Progenitor cell of endocrine pancreas (in vitro differentiated cells): ENCODE measurements at places on chromosomes 7 and 10. TPM values are rescaled to one million over a fixed set of nuclear protein-coding genes. Genes with fewer than 3 reads are reported as not detected.

DNA sequence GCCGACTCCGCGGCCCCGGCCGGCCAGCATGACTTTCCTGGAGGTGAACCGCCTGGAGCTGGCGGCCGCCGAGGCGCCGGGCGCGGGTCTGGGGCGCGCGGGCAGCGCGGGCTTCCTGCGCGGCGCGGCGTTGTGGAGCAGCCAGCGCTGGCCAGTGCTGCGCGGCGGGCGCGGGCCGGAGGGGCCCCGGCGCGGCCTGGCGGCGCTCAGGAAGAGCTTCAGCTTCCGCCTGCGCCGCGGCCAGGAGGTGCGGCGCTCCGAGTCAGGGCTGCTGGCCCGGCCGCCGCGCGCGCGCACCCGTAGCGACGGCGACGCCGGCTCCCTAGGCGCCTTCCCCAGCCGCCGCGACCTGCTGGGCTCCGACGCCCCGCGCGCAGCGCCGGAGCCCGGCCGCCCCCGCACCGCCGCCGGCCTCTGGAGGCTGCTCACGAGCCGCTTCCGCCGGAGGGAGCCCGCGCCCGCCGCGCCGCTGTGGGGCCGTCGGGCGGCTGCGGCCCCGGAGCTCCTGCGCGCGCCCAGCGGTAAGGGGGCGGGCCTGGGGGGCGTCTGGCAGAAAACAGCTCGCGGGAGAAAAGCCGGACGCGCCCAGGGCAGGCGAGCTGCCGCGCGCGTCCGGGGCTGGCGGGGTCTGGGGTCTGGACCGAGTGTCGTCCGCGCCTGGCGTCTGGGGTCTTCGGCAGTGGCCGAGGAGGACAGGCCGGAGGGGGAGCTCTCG, 29.0 kb downstream of the AGAP3 start:
- H3K27me3 ChIP-seq, result peaks cover 2% of the 10 kb centered on the region
- H3K4me3 ChIP-seq, result peak overlapping the region; percentile 72
- H3K36me3 ChIP-seq, result peaks cover 7% of the 10 kb centered on the region
- H3K27ac ChIP-seq, result no peak overlapping the region
- no peak for DNase-seq

GRCh38 chr10:7544203-7544602, 122.6 kb downstream of the ITIH5 start:
- H3K27ac ChIP-seq, result no peak overlapping the region
- no peak overlapping the region for H3K4me3 ChIP-seq
- DNase-seq, result no peak
- H3K36me3 ChIP-seq, result no peaks in the 10 kb centered on the region
- H3K4me1 ChIP-seq, result peaks cover 37% of the 10 kb centered on the region

DNA sequence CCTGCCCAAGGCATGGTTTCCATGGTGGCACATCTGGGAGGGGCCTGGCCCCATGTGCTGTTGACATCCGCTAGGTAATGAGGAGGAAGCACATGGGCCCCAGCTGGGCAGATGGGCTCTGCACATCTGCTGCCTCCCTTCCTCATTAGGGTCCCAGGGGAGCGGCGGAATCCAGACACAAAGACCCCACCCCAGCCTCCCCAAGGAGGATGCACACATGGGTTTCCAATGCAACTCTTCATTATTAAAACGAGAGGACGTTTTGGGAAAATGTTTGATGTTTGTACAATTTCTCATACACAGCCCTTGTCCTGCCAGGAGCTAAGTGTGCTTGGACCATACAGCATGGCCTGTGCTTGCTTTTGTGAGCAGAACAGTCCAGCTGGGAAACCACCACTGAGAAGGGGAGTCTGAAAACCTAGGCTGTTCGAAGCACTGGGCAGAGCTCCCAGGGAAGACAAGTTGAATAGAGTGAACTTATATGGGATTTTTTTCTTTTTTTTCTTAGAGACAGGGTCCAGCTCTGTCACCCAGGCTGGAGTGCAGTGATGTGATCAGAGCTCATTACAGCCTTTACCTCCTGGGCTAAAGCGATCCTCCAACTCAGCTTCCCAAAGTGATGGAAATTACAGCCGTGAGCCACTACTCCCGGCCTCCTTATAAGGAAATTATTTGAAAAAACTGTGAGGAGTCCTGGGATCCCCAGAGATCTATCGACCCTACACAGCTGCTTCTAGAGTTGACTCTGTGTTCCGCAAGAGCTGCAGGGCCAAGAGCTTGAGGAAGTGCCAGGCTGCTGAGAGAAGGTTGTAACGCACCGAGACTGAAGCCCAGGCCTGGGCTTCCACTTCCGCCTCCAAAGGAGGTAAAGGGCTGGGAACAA, 23.4 kb downstream of the FAM107B start:
- no peak for DNase-seq
- H3K27me3 ChIP-seq, result peaks cover 6% of the 10 kb centered on the region
- no peak overlapping the region for H3K27ac ChIP-seq
- no peak overlapping the region for H3K4me3 ChIP-seq

- H3K4me3 ChIP-seq, result no peak overlapping the region
- peaks cover 9% of the 10 kb centered on the region for H3K4me1 ChIP-seq
- H3K36me3 ChIP-seq, result peaks cover 1% of the 10 kb centered on the region
These were observed 63.7 kb downstream of the TACC2 start for GRCh38 chr10:122052701-122053100.

GRCh38 chr7:150432915-150433892, 17.2 kb upstream of the GIMAP8 start:
- no peak overlapping the region for H3K4me3 ChIP-seq
- no peaks in the 10 kb centered on the region for H3K36me3 ChIP-seq
- no peak for DNase-seq
- H3K4me1 ChIP-seq, result no peaks in the 10 kb centered on the region
- no peak overlapping the region for H3K27ac ChIP-seq

DNA sequence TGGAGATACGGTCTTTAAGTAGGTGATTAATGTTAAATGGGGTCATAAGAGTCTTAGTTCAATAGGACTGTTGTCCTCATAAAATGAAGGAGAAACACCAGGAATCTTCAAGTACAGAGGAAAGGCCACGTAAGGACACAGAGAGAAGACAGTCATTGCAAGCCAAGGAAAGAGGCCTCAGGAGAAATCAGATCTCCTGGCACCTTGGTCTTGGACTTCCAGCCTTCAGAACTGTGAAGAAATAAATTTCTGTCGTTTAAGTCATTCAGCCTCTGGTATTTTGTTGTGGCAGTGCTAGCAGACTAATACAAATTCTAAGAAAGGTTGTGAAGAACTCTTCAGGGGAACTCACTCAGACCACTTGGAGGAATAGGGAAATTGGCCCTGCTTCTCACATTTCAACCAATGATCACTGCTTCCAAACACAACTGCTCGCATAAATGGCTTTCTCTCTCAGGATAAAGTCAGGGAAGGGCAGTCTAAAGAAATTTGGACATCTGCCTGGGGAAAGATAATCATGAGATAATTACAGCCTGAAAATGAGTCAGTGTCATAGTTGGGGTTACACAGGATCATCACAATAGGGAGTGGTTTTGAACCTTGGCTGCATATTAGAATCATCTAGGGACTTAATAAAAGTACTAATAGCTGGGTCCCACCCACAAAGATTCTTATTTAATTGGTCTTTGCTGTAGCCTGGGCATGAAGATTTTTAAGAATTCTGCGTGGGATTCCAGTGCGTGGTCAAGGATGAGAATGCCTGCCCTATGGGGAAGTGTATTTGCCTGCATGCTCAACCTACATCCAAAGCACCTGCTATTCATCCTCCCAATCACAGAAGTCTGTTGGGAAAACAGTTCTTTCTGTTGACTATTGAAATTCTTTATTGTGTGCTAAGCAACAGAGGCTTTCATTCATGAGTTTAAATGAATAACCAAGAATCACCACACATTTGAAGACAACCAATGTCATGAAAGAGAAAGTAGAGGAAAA, 310.6 kb upstream of the PLXDC2 start:
- no peaks in the 10 kb centered on the region for H3K36me3 ChIP-seq
- no peaks in the 10 kb centered on the region for H3K27me3 ChIP-seq
- peaks cover 1% of the 10 kb centered on the region for H3K4me1 ChIP-seq
- no peak for DNase-seq
- no peak overlapping the region for H3K4me3 ChIP-seq

GRCh38 chr10:114576132-114576487, 82.0 kb downstream of the ABLIM1 start:
- no peak overlapping the region for H3K27ac ChIP-seq
- DNase-seq, result no peak
- H3K4me1 ChIP-seq, result no peaks in the 10 kb centered on the region
- peaks cover 5% of the 10 kb centered on the region for H3K27me3 ChIP-seq
- no peaks in the 10 kb centered on the region for H3K36me3 ChIP-seq

GRCh38 chr10:6530211-6530840, 49.8 kb downstream of the PRKCQ start:
- H3K4me1 ChIP-seq, result no peaks in the 10 kb centered on the region
- peaks cover 17% of the 10 kb centered on the region for H3K27me3 ChIP-seq
- no peak overlapping the region for H3K4me3 ChIP-seq
- H3K27ac ChIP-seq, result no peak overlapping the region

DNA sequence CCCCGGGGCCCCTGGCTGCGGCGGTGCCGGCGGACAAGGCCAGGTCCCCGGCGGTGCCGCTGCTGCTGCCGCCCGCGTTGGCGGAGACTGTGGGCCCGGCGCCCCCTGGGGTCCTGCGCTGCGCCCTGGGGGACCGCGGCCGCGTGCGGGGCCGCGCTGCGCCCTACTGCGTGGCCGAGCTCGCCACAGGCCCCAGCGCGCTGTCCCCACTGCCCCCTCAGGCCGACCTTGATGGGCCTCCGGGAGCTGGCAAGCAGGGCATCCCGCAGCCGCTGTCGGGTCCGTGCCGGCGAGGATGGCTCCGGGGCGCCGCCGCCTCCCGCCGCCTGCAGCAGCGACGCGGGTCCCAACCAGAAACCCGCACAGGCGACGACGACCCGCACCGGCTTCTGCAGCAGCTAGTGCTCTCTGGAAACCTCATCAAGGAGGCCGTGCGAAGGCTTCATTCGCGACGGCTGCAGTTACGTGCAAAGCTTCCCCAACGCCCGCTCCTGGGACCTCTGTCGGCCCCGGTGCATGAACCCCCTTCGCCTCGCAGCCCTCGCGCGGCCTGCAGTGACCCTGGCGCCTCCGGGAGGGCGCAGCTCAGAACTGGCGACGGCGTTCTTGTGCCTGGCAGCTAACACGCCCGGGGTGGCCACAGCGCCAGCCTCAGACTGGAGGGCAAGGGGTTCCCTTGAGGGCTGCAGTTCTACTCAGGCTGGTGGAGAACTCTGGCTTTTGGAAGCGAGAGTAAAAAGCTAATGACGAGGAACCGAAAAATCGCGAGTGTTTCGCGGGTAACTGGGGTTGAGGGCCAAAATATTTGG, 804 bp downstream of the FRAT1 start:
- no peaks in the 10 kb centered on the region for H3K36me3 ChIP-seq
- peak overlapping the region; percentile 84 for H3K4me3 ChIP-seq
- no peaks in the 10 kb centered on the region for H3K27me3 ChIP-seq
- H3K4me1 ChIP-seq, result peaks cover 26% of the 10 kb centered on the region

SEMA3A gene
- total RNA-seq, result 12.4 and 19.6 TPM in 2 replicates
